ENCODE measurements at places on chromosomes 2 and 18. TPM values are rescaled to one million over a fixed set of nuclear protein-coding genes. Genes with fewer than 3 reads are reported as not detected.

- no peaks in the 10 kb centered on the region for H3K36me3 ChIP-seq
- no peak for DNase-seq
- no peak overlapping the region for H3K27ac ChIP-seq
- H3K27me3 ChIP-seq, result peaks cover 10% of the 10 kb centered on the region
- H3K4me1 ChIP-seq, result no peaks in the 10 kb centered on the region
Measured at GRCh38 chr2:208186893-208187292, 2.9 kb downstream of the C2orf80 start.

GRCh38 chr2:233953087-233953801 lies 36.1 kb downstream of the TRPM8 start:
- H3K27ac ChIP-seq, result no peak overlapping the region
- H3K4me1 ChIP-seq, result no peaks in the 10 kb centered on the region
- no peaks in the 10 kb centered on the region for H3K36me3 ChIP-seq
- H3K27me3 ChIP-seq, result no peaks in the 10 kb centered on the region
- peak; percentile 31 for DNase-seq

- H3K4me3 ChIP-seq, result no peak overlapping the region
- no peak for DNase-seq
- H3K4me1 ChIP-seq, result no peaks in the 10 kb centered on the region
- H3K27ac ChIP-seq, result no peak overlapping the region
Measured at GRCh38 chr18:6679201-6679600, 50.3 kb upstream of the ARHGAP28 start.

DNA sequence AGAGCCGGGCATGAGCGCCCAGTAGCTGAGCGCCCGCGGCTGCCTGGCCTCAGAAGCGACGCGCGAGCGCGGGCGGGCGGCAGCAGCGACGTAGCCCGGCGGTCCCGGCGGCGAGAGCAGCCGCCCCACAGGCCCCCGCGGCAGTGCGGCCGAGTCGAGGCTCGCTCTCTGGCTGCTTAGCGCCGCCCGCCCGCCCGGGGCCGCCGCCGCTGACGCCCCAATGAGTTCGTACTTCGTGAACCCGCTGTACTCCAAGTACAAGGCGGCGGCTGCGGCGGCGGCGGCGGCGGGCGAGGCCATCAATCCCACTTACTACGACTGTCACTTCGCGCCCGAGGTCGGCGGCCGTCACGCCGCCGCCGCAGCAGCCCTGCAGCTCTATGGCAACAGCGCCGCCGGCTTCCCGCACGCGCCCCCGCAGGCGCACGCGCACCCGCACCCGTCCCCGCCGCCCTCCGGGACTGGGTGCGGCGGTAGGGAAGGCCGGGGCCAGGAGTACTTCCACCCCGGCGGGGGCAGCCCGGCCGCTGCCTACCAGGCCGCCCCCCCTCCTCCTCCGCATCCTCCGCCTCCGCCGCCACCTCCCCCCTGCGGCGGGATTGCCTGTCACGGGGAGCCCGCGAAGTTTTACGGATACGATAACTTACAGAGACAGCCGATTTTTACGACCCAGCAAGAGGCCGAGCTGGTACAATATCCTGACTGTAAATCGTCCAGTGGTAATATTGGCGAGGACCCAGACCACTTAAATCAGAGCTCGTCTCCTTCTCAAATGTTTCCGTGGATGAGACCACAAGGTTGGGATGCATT lies 847 bp downstream of the HOXD8 start:
- peaks cover 5% of the 10 kb centered on the region for H3K36me3 ChIP-seq
- peak overlapping the region; percentile 61 for H3K4me3 ChIP-seq
- H3K27ac ChIP-seq, result peak overlapping the region; percentile 96

The LRRC30 gene
- total RNA-seq, result 6.5 TPM

The C1GALT1C1L gene
- total RNA-seq, result 2.2 TPM

The LRATD1 gene
- total RNA-seq, result 4.8 TPM

- H3K4me3 ChIP-seq, result no peak overlapping the region
- no peak for DNase-seq
Measured at GRCh38 chr2:821546-821945, 129.1 kb upstream of the SNTG2 start.

- no peak for DNase-seq
- peaks cover 20% of the 10 kb centered on the region for H3K36me3 ChIP-seq
- no peak overlapping the region for H3K27ac ChIP-seq
- H3K4me1 ChIP-seq, result no peaks in the 10 kb centered on the region
- no peaks in the 10 kb centered on the region for H3K27me3 ChIP-seq
- H3K4me3 ChIP-seq, result no peak overlapping the region
Measured at GRCh38 chr2:186498834-186499233, 12.8 kb downstream of the ZC3H15 start.

DNA sequence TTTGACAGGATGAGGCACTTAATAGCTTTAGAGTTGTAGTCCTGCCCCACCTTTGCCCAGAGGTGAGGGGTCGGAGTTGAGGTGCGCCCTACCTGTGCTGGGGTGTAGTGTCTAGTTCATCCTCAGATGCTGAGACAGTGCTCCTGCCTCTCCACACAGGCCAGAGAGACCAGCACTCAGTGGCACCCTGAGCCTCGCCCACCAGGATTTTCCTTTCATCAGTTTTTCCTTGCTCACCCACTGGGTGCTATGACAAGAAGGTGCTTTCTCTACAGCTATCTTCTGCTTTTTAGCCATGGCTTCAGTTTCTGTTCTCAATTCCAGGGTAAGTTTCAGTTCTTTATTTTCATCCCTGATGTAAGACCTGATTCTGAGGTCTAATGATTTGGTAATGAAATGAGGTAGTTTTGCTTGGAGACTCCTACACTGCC lies 16.8 kb upstream of the TMEM131 start:
- no peaks in the 10 kb centered on the region for H3K27me3 ChIP-seq
- no peak overlapping the region for H3K27ac ChIP-seq
- H3K36me3 ChIP-seq, result no peaks in the 10 kb centered on the region
- no peak overlapping the region for H3K4me3 ChIP-seq
- H3K4me1 ChIP-seq, result peaks cover 18% of the 10 kb centered on the region
- DNase-seq, result peak; percentile 75

The PLGLB1 gene
- 1.6 TPM for total RNA-seq
